Amygdala (tissue), 56 donors: ENCODE measurements at places on chromosomes 2 and 18.

GRCh38 chr18:28039691-28040090 lies 137.2 kb downstream of the CDH2 start:
- DNase-seq = no peak

DNA sequence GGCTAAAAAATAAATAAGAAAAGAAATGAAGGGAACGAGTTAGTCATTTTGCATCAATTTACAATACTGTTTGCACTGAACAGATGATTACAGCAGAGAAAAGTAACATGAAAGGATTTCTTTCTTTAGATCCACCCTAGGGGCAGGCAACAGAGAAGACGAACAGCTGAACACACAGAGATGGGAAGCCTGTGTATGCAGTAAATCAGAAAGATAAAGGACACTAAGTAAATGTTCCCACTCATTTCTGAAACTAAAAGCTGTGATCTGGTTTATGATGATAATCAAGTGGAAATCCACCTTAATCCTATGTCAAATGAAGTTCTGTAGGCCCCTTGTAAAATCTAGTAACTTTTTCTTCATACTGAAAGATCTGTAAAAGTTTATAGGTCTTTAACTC lies 54.2 kb downstream of the AKAIN1 start:
- no peak for DNase-seq

DNA sequence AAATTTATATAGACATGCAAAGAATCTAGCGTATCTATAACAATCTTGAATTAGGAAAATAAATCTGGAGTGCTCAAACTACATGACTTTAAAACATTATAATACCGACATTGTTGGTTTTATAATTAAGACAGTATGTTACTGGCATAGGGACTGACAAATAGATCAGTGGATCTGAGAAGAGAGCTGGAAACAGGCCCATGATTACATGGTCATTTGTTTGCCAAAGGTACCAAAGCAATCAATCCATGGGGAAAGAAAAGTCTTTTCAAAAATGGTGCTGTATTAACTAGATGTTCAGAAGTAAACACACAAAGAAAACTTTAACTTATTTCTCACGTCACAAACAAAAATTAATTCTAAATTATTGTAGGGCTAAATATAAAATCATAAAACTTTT lies 124.2 kb downstream of the BCL2L11 start:
- no peak for DNase-seq

DNA sequence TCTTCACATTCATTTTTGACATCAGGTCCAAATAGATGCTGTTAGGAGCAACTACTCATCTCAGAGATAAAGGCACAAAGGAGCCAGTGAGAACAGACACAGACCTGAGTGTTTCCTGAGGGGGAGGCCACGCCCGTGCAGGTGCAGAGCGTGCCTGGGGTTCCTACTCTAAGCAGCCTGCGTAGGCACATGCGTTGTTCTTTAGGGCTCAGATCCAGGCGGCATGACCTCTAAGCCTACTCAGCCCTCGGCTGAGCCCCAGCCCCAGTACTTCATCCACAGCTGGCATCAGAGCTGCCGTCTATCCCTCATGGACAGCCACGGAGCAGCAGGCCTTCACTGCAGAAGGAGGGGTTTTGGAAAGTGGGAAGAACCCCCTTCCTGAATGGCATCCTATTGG lies 54.9 kb upstream of the PXDN start:
- no peak for DNase-seq

DNA sequence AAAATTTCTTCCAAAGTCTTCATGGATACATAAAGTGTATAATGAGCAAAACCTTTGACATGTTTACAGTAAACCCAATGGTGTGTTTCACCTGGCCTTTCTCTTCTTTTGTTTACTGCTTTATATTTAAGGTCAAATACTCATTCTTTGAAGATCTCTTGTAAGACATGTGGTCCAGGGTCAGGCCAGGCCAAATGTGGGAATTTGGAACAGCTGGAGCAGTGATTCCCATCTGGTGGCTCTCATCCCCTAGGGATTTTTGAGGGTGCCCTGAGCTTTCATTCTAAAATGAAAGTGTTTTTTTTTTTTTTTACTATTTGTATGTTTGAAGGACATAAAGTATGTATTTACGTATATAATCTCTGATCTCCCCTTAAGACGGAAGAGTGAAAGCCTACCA lies 13.8 kb upstream of the MGAT5 start:
- no peak for DNase-seq

DNA sequence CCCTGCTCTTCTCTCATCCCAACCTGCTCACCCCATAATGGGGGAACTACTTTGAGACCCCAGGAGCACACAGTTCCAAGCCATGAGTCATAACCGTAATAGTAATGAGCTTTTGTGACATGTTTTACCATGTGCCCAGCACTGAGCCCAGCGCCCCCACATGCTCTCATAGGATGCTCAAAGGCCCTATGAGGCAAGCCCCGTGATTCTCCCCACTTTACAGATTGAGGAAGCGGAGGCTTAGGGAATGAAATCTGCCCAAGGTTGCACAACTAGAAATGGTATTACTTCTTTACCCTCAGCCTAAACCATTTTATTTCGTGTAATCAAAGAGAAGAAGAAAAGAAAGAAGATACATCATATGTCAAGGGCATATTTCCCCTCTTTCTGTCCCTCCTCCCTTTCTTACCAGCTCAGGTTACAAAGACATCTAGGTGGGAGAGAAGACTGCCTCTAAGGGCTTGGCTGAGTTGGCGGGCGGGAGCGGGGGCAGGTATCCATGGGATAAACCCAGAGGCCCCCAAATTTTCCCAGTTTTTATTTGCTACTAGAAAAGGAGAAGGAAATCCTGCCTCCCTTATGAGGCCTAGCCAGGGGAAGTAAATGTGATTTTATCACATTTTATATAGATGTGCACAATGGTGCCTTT lies 24.2 kb downstream of the BCL11A start:
- DNase-seq = no peak

DNA sequence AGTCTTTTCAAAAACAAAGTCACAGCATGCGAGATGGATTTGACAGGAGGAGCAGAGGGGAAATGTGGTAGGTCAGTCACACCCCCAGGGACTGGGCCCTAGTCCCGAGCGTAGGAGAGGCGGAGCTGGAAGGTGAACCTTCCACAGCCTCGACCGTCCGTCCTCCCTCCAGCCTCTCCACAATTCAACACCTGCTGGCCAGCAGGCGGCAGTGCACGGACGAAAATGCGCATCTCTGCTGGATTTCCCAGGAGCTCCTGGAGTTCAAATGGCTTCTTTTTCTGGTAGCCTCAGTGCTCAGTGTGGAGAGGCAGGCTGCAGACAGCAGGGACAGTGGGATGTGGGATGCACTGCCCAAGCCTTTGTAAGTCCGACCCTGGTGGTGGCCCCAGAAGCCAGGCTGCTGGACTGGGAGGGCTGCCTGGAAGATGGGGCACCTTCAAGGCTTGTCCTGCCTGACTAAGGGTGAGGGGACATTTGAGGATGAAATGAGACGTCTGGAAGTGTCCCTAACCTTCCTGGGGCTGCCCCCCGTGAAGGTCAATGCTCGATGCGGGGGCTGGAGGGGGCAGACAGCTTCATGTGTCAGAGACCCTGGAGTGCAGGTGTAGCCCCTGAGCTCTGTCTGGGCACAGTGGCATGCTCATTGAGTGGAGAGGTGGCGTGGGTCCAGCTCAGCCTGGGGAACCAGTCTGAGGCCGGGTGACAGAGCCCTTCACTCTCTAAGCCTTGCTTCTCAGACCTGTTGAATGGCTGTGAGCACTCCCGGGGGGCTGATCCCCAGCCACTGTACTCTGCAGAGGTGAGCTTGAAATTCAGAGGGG lies 189.5 kb downstream of the TFCP2L1 start:
- DNase-seq = peak; percentile 37

DNA sequence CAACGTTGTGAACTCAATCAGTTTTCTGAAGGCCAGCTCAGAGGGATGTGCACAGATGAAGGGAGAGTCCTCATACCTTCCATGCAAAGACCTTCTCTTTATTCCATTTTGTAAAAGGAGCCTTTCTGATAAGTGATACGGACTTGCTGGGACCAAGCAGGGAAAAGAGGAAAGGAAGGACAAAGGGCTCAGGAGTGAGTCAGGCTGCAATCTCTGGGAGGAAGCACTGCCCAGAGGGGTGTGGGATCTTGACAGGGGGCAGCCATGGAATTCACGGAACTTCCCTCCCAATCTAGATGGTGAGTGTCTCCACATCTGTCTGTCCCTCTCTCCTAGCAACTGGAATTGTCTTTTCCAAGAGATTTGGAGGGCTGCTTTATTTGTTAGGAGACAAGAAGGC lies 281.4 kb upstream of the CELF4 start:
- DNase-seq = no peak

DNA sequence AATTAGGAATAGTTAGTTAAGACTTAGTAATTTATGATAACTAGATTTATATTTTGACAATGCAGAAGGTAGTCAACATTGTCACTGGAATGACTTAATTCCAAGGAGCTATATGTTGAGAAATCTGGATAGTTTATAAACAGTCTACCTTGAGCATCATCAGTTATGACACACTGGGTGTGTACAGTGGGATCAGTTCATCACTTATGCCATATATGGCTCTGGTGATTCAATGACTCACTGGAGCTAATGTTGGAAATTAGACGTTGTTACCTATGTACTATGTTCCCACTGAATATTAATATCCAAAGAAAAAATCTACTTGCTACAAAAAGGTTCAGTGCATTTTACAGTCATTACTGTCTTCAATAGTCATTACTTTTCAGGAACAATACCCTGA lies 34.0 kb upstream of the ITPRID2 start:
- DNase-seq = no peak

DNA sequence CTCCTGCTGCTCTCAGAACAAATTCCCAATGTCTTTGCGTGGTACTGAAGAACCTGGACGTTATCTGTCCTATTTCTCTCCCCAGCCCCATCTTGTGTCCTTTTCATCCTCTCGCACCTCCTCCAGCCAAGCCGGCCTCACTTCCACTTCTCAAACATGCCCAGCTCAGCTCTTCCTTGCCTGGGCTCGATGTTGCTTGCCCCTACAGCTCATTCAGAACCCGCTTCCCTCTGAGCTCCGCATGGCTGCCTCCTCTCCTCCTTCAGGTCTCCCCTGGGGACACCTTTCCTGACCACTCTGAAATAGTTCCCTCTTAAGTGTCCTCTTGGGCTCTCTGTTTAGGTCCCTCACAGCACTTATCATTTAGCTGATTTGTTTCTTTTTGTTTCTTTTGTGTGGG lies 6.7 kb upstream of the SMARCAL1 start:
- no peak for DNase-seq

DNA sequence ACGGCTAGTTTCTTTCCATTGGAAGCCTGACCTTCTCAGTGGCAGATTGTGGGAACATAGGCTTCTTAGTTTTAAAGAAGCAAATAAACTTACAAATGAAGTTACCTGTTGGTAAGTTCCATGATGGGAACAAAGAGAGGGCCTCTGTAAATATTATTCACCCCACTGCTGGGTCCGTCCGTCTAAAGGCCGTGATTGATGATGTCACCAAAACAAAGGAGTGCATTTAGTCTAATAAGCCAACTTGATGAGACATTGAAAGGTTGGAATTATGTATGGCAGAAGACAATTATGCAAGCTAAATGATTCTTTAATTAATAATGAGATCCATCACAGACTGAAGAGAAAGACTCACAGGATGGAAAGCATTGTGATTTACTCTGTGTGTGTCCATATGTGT lies 1091.9 kb upstream of the FANCL start:
- DNase-seq = no peak

DNA sequence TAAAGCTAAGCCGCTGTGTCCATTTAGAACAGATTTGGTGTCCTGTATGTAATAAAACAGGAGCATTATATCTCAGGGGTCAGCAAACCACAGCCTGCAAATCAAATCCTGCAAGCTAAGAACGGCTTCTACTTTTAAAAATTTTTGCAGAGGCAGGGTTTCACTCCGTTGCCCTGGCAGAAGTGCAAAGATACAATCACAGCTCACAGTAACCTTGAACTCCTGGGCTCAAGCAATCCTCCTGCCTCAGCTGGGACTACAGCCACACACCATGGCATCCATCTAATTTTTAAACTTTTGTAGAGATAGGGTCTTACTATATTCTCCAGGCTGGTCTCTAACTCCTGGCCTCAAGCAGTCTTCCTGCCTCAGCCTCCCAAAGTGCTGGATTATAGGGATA lies 28.6 kb upstream of the NPC1 start:
- no peak for DNase-seq

GRCh38 chr2:231412618-231412963 lies 17.1 kb downstream of the B3GNT7 start:
- no peak for DNase-seq

DNA sequence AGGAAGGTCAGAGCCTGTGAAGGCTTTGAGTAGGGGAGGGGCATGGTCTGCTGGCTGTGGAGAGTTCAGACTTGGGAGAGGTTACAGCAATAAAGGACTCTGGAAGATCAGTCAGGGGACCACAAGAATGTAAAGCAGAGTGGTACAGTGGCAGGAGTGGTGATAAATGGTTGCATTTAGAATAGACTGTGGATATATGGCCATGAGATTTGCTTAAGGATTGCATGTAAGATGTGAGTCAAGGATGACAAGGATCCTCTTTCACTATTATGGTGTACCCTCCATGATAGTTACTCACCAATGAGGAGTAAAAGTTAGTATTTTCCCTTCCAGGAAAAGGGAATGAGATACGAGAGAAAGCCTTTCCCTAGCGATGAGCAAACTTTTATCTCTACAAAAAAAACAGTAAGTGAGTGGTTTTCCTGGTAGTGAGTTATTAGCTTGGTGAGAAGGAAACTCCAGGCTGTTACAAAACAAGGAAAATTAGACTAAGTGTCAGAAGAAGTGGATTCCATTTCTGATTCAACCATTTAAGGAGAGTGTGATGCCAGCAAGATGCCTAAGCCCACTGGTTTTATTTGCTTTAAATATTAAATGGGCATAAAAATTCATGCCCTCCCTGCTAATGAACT lies 818.0 kb upstream of the ACVR2A start:
- DNase-seq = no peak

DNA sequence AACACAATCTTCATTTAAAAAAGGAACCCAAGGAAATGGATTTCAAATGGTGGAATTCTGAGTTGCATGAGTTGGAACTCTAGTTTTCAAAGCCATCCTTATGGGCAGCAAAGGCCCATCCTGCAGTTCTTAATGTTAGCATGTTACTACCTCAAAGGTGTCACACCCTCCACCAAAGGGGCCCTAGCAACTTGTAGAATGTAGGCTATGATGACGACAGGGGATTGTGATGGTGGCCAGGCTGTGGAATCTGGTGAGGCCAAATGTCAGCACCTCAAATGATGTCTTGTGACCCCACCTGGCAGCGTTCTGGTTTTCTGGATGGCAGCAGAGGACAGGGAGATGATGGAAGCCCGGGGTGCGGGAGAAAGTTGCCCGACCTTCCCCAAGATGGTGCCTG lies at the start of gene TMEM247:
Gene TMEM247, plus strand, starts transcription at position 301 of the 400 bp plus-strand sequence.
- no peak for DNase-seq

- no peak for DNase-seq
These were observed 37.5 kb downstream of the ADAM17 start for GRCh38 chr2:9518163-9518562.

GRCh38 chr2:118469103-118469502 lies 378.3 kb downstream of the EN1 start:
- DNase-seq = no peak
